Naive thymus-derived CD8-positive, alpha-beta T cell (primary cell): ENCODE measurements at places on chromosomes 7 and 10. TPM values are rescaled to one million over a fixed set of nuclear protein-coding genes. Genes with fewer than 3 reads are reported as not detected.

Gene BTBD16
- polyA plus RNA-seq, result not detected

Gene CARD11
- 10.8 TPM for polyA plus RNA-seq

Gene SRI
- polyA plus RNA-seq, result 201 TPM

DNA sequence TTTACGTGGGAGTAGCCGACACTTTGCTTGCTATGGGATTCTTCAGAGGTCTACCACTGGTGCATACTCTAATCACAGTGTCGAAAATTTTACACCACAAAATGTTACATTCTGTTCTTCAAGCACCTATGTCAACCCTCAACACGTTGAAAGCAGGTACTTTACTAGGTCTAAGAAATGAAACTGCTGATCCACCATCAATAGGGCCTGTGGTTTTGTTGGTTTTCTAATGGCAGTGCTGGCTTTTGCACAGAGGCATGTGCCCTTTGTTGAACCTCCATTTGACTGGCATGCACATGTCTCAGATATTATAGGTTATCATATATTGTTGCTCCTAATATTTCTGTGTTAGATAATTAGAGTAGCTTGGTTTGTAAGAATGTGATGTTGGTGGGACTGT is 123.8 kb downstream of the CFTR start:
- no peaks in the 10 kb centered on the region for H3K4me1 ChIP-seq
- H3K27me3 ChIP-seq, result no peaks in the 10 kb centered on the region
- H3K36me3 ChIP-seq, result no peaks in the 10 kb centered on the region
- H3K27ac ChIP-seq, result no peak overlapping the region
- no peak overlapping the region for H3K4me3 ChIP-seq
- no peak for DNase-seq

- DNase-seq, result no peak
- no peak overlapping the region for H3K27ac ChIP-seq
- peaks cover 2% of the 10 kb centered on the region for H3K27me3 ChIP-seq
- H3K36me3 ChIP-seq, result no peaks in the 10 kb centered on the region
- no peak overlapping the region for H3K4me3 ChIP-seq
Observed at GRCh38 chr7:33979300-33979806, 74.0 kb downstream of the BMPER start.

- H3K27ac ChIP-seq, result no peak overlapping the region
- no peaks in the 10 kb centered on the region for H3K4me1 ChIP-seq
- H3K27me3 ChIP-seq, result no peaks in the 10 kb centered on the region
- DNase-seq, result no peak
- H3K4me3 ChIP-seq, result no peak overlapping the region
Observed at GRCh38 chr10:16944986-16945385, 127.8 kb upstream of the RSU1 start.

GRCh38 chr10:35135861-35136260 is 9.2 kb downstream of the CREM start:
- peak overlapping the region; percentile 87 for H3K27ac ChIP-seq
- no peaks in the 10 kb centered on the region for H3K36me3 ChIP-seq
- no peak overlapping the region for H3K4me3 ChIP-seq

GRCh38 chr10:16536155-16536554 is 14.5 kb upstream of the C1QL3 start:
- no peak overlapping the region for H3K27ac ChIP-seq
- H3K4me3 ChIP-seq, result no peak overlapping the region
- H3K36me3 ChIP-seq, result no peaks in the 10 kb centered on the region
- H3K27me3 ChIP-seq, result peaks cover 14% of the 10 kb centered on the region
- DNase-seq, result no peak

DNA sequence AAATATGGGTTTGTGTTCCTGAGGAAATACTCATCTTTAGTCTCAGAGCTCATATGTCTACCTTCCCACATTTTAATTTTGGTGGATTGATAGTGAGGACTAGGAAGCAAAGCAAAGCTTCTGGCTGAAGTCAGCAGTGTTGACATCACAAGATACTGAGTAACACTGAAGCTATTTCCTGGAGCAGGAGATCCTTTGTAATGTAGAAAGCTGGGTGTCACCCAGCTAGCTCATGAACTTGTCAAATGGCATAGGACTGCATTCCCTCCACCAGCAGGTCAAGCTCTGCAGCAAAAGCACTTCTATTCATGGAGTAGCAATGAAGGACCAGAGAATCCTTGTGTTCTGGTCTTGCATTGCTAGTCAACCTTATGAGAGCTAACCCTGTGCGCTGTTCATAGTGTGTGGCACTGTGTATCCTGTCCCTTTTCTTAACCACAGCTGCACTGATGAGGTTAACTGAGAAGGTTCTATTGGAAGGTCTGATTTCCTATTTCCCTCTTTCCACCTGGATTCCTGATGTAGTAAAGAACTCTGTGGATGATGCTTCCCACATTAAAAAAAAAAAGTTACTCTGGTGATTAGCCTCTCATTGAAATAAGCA is 94.8 kb upstream of the ZNF804B start:
- no peaks in the 10 kb centered on the region for H3K36me3 ChIP-seq
- no peaks in the 10 kb centered on the region for H3K27me3 ChIP-seq
- no peak for DNase-seq
- H3K4me3 ChIP-seq, result no peak overlapping the region
- no peaks in the 10 kb centered on the region for H3K4me1 ChIP-seq

DNA sequence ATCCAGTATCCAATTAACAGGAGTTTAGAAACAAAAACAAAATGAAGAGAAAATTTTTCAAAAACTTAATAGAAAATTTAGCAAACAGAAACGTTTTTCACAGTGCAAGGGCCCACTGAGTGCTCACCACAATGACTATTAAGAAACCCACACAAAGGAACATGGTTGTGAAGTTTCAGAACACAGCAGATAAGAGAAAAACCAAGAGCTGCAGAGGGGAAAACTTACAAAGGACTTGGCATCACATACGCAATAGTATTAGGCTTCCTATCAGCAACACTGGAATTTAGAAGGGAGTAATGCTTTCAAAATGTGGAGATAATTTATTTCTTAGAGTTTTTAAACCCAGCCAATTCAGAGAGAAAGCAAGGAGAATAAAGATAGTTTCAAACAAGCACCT is 1.7 kb upstream of the C7orf25 start:
- H3K36me3 ChIP-seq, result peaks cover 7% of the 10 kb centered on the region
- DNase-seq, result no peak
- peak overlapping the region; percentile 76 for H3K27ac ChIP-seq
- H3K4me3 ChIP-seq, result peak overlapping the region; percentile 65
- H3K27me3 ChIP-seq, result no peaks in the 10 kb centered on the region
- peaks cover 54% of the 10 kb centered on the region for H3K4me1 ChIP-seq

DNA sequence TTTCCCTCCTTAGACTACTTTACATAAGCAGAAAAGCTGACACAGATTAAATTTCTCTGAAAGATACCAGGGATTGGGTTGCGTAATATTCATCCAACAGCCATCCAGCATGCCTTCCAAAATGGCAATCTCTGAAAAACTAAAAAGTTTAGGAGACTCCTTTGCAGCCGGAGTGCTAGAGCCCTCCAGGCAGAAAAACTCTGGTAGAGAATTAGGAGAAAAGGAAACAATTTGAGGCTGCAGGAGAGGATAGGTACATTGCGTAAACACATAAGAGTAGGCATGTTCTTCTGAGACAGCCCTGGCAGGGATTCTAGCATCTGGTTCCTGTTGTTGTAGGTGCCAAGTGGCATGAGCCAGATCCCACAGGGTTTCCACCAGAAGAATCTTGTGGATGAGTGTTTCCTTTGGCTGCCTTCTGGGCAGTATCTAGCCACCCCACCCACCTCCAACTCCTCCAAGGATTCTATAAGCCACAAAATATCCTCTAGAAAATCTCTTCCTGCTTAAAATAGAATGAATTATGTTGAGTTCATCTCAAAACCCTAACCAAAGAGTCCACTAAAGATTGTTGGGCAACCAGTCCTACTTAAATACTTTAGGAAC is 402.4 kb downstream of the HGF start:
- H3K27ac ChIP-seq, result no peak overlapping the region
- no peaks in the 10 kb centered on the region for H3K4me1 ChIP-seq
- H3K36me3 ChIP-seq, result no peaks in the 10 kb centered on the region
- H3K27me3 ChIP-seq, result no peaks in the 10 kb centered on the region
- no peak for DNase-seq

DNA sequence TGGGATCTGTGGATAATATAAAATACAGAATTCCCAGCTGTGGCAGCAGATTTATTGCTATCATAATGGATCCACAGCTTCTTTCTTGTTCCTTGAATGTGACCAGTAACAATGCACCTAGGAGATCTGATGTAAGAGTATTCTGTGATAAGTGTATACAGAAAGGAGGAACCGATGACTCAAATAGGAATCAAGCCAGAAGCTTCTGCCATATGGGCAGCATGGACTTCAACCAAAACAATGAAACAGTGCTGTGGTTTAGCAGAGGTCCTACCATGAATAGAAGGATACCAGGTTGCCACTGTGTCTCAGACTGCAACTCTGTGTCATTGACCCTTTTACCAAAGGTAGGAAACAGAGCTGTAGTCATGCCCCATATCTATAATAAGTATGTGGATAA is 81.8 kb downstream of the PTPRZ1 start:
- H3K4me1 ChIP-seq, result no peaks in the 10 kb centered on the region
- H3K27ac ChIP-seq, result no peak overlapping the region
- no peak overlapping the region for H3K4me3 ChIP-seq
- H3K27me3 ChIP-seq, result no peaks in the 10 kb centered on the region
- no peak for DNase-seq
- H3K36me3 ChIP-seq, result no peaks in the 10 kb centered on the region

DNA sequence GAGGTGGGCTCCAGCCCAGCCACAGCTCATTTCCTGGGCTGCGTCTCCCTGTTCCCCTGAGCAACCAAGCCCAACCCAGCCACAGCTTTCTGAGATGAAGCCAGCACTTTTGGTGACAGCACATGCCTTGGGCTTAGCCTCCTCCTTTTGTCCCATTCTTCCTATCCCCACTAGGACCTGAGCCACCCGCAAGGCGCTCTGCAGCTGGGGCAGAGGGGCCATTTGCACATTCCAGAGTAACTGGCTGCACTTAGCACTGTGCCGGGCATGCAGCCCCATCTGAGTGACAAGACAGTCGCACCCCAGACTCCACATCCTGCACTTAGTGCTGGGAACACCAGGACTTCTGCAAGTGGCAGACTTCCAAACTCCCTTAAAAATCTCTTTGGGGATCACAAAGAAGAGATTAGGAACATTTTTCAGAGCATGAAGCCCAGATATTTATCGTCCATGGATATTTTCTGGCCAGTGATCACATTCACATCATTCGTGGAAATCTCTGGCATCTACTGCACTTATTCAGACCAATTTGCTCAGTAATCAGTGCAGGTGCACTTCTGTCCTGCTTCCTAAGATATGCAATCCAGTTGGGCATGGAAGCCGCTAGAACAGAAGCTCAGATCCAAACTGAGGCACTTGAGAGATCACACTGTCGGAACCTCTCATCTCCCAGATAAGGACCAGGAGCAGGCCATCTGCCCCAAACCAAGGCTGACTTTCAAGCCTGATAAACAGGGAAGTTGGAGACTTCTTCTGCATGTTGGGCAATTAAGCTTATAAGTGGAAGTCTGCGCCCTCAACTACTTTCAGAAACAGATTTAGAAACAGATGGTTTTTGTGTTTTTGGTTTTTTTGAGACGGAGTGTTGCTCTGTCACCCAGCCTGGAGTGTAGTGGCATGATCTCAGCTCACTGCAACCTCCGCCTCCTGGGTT is 26.4 kb downstream of the CHST15 start:
- DNase-seq, result no peak
- no peak overlapping the region for H3K4me3 ChIP-seq
- H3K27me3 ChIP-seq, result peaks cover 3% of the 10 kb centered on the region
- H3K36me3 ChIP-seq, result no peaks in the 10 kb centered on the region

DNA sequence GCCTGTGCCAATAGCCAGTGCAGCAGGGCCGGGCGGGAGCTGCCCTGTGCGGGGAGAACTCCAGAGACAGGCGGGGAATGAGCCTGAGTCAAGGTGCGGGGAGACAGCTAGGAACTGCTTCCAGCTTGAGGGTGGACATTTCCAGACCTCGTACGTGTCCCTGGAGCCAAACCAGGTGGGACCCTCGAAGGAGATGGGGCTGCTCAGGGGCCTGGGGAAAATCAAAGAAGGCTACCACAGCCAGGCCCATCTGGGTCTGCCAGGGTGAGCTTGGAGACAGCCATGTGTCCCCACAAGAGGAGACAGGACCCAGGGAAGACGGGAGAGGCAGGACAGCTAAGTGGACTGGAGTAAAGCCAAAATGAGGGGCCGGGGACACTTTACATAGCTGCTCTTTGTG is 504.9 kb upstream of the MGMT start:
- H3K4me3 ChIP-seq, result no peak overlapping the region
- no peak for DNase-seq
- H3K27me3 ChIP-seq, result peaks cover 3% of the 10 kb centered on the region
- H3K4me1 ChIP-seq, result no peaks in the 10 kb centered on the region

DNA sequence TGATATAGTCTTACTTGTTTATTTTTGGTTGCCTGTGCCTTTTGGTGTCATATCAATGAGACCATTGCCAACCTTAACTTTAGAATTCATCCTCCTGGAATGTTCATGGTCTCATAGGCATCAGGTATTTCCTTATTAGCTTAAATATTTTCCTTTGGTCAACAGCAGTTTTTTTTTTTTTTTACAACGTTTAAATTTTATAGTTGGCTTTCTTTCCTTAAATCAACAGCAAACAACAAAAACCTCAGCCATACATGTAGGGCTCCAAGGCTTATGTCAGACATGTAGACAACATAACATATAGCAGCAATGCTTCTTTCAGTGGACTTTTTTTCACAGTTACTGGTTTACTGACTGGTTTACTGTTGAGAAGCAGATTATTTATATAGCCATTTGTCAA is 22.7 kb downstream of the ENTPD7 start:
- no peak for DNase-seq
- peaks cover 12% of the 10 kb centered on the region for H3K4me1 ChIP-seq
- H3K36me3 ChIP-seq, result peaks cover 7% of the 10 kb centered on the region
- H3K4me3 ChIP-seq, result no peak overlapping the region
- H3K27ac ChIP-seq, result no peak overlapping the region

DNA sequence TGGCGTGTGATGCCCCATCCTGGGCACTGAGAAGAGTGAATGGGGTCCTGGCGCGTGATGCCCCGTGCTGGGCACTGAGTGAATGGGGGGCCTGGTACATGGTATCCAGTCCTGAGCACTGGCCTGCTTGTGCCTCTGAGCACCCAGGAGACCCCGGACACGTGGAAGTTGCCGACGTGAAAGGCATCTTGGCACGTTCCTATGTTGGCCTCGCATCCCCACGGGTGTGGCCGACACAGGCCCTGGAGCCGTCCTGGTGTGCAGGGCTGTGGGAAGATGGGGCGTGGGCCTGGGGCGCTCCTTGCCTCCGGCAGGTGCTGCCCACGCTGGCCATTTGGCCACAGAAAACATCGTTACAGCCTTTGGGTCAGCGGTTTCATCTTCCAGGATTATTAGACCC is 35.5 kb downstream of the CFAP46 start:
- no peaks in the 10 kb centered on the region for H3K36me3 ChIP-seq
- no peak for DNase-seq
- peaks cover 14% of the 10 kb centered on the region for H3K27me3 ChIP-seq
- peaks cover 2% of the 10 kb centered on the region for H3K4me1 ChIP-seq
